ENCODE measurements at places on chromosomes 1 and 21.
A peak's percentile ranks its signal among the peaks of the same experiment; 100 is the strongest.

DNA sequence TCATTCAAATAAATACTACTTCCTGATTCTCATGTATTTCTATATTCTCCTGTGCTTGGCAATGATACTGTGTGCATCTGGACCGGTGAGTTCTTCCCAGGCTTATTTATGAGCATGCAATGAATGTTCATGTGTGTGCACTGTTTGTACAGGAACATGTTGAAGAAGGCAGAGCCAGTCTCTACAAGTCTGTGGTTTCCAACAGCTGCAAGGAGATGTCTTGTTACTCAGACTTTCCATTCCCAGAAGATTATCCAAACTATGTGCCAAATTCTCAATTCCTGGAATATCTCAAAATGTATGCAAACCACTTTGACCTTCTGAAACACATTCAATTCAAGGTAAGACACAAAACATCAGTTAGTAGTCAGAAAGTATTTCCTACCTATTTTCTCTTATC, 19.1 kb downstream of the FMO1 start:
- DNase-seq: peak; percentile 11

GRCh38 chr21:44785620-44786335, 15.8 kb downstream of the UBE2G2 start:
- DNase-seq: peak; percentile 29

DNA sequence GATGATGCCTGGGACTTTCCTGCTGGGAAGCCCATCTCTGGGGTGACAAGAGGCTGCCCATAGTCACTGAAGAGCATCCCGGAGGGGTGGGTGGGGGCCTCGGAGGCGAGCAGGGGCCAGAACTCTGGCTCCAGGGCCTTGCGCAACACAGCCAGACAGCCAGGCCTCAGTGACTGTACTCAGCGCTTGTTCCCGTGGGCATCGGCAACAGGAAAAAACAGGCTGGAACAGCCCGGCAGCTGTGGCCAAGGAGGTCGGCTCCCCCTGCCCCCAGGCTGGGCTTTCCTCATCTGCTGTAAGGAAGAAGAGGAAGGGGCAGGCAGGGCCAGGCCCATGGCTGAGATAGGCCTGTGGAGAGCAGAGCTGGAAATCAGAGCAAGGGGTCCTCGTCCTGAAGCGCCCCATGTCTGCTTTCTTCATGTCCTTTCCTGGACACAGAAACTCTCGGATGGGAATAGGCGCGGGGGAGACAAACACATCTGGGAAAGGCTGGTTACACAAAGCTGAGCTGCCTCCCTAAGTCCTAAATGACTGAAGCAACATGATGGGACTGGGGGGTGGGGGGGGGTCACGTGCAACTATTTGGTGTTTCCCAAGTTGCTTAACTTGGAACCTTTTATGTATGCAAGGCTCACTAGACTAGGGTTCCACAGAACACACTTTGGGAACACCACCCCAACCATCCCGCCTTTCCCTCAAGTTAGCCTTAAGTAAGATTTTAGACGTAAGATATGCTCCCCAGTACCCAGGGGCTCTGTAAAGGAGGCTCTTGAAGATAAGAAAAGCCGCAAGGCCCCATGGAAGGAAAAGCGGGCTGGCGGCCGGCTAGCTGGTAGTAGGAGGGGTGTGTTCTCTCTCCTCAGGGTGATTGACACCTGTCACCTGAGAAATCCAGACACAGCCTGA, 30.7 kb downstream of the HSPG2 start:
- peak; percentile 84 for DNase-seq

DNA sequence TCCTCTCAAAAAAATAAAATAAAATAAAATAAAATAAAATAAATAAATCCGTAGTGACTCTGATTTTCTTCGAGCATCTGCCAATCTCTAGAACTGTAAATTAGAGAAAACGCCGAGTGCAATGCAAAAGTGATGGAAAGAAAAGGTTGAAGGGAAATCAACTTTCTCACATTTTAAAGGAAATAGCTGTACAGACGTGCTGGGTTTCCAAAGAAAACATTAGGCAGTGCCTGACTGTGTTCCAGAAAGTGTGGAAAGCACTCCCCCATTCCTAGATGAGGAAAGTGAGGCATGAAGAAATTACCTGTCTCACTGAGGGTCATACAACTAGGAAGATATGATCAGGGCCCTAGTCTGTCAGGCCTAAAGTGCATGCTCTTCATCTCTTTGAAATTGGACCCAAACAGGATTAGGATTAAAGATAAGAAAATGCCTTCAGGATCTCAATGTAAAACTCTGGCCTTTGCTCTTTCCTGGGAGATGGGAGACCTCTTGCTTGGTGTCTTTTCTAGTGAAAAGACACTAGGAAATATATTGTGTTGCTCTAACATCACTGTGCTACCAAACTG, 1.8 kb upstream of the PTPN14 start:
- no peak for DNase-seq

GRCh38 chr1:113891631-113892220, 4.3 kb upstream of the BCL2L15 start:
- DNase-seq: no peak

- DNase-seq: peak; percentile 14
Measured at GRCh38 chr1:18972991-18973390, 16.5 kb upstream of the IFFO2 start.

GRCh38 chr1:29387210-29387609, 150.9 kb downstream of the PTPRU start:
- DNase-seq: no peak
